ENCODE measurements at places on chromosomes 4 and X. TPM values are rescaled to one million over a fixed set of nuclear protein-coding genes. Genes with fewer than 3 reads are reported as not detected.

The ASB12 gene
- not detected for total RNA-seq

The PPP1R2C gene
- not detected for total RNA-seq

The DOK7 gene
- total RNA-seq, result 0.51 TPM

The RNF175 gene
- total RNA-seq, result 2.3 TPM

The KLHL15 gene
- total RNA-seq, result 3.4 TPM

The ATP1B4 gene
- total RNA-seq, result not detected

The ESX1 gene
- not detected for total RNA-seq

The CNKSR2 gene
- total RNA-seq, result 3.4 TPM

The KCNE5 gene
- total RNA-seq, result not detected

The APOO gene
- total RNA-seq, result 40.8 TPM

The ZMAT1 gene
- total RNA-seq, result 0.72 TPM

The CETN2 gene
- total RNA-seq, result 53.7 TPM

The EMD gene
- total RNA-seq, result 63.0 TPM

The TRIM61 gene
- total RNA-seq, result not detected

The ZFYVE28 gene
- total RNA-seq, result 1.8 TPM

The SPANXA2 gene
- not detected for total RNA-seq

The ZNF711 gene
- 4.3 TPM for total RNA-seq

The TEX11 gene
- not detected for total RNA-seq

The FOXR2 gene
- total RNA-seq, result not detected

The NLGN4X gene
- total RNA-seq, result 0.69 TPM

The TMSB15B gene
- 32.8 TPM for total RNA-seq

The EPHA5 gene
- total RNA-seq, result 0.29 TPM

The GPR82 gene
- not detected for total RNA-seq

The TMSB15C gene
- 2.9 TPM for total RNA-seq

The LDB2 gene
- total RNA-seq, result 0.75 TPM

The CDS1 gene
- 12.9 TPM for total RNA-seq

The F11 gene
- total RNA-seq, result not detected

The FAM184B gene
- 0.17 TPM for total RNA-seq

The PLRG1 gene
- 54.0 TPM for total RNA-seq

The OPRPN gene
- not detected for total RNA-seq

The PAGE1 gene
- total RNA-seq, result not detected

The MAGEB10 gene
- total RNA-seq, result not detected

The FAM47E gene
- total RNA-seq, result 0.07 TPM

The HGFAC gene
- not detected for total RNA-seq

The GPR143 gene
- 16.6 TPM for total RNA-seq

The RAB40A gene
- 0.07 TPM for total RNA-seq

The ADGRG2 gene
- 0.17 TPM for total RNA-seq

The PCYT1B gene
- total RNA-seq, result 3.5 TPM

The TCP11X2 gene
- not detected for total RNA-seq

The HDAC8 gene
- total RNA-seq, result 13.2 TPM

The COX7B gene
- total RNA-seq, result 410 TPM

The PNMA3 gene
- 0.69 TPM for total RNA-seq

The GLOD5 gene
- not detected for total RNA-seq

The CFI gene
- total RNA-seq, result 5.8 TPM

The MAGED4B gene
- 7.2 TPM for total RNA-seq

The HPSE gene
- total RNA-seq, result 0.69 TPM

The FGFRL1 gene
- 43.6 TPM for total RNA-seq

The EMCN gene
- not detected for total RNA-seq

The RBM41 gene
- total RNA-seq, result 7.6 TPM

The PLA2G12A gene
- total RNA-seq, result 58.3 TPM

The RTL9 gene
- not detected for total RNA-seq

The MRFAP1L1 gene
- 30.9 TPM for total RNA-seq

The BANK1 gene
- 1.4 TPM for total RNA-seq

The MAGEB2 gene
- total RNA-seq, result not detected

The PPBP gene
- total RNA-seq, result not detected

Data from epithelial cell of proximal tubule (primary cell).